Stimulated activated CD8-positive, alpha-beta memory T cell treated with anti-CD3 and anti-CD28 coated beads, Interleukin-4, amount 100 ng/mL, for 1 hour (primary cell): ENCODE measurements at places on chromosomes 7 and 10.

GRCh38 chr7:144158861-144159260 lies 24.4 kb upstream of the CTAGE4 start:
- no peak for DNase-seq

DNA sequence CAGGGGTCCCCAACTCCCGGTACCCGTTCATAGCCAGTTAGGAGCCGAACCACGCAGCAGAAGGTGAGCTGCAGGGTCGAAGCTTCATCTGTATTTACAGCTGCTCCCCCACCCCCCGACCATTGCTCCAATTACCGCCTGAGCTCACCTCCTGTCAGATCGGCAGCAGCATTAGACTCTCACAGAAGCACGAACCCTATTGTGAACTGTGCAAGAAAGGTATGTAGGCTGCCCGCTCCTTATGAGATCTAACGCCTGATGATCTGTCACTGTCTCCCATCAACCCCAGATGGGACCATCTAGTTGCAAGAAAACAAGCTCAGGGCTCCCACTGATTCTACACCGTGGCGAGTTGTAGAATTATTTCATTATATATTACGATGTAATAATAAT lies 14.6 kb upstream of the AZGP1 start:
- no peak for DNase-seq

GRCh38 chr10:60549686-60550085 lies 160.0 kb upstream of the ANK3 start:
- no peak for DNase-seq

DNA sequence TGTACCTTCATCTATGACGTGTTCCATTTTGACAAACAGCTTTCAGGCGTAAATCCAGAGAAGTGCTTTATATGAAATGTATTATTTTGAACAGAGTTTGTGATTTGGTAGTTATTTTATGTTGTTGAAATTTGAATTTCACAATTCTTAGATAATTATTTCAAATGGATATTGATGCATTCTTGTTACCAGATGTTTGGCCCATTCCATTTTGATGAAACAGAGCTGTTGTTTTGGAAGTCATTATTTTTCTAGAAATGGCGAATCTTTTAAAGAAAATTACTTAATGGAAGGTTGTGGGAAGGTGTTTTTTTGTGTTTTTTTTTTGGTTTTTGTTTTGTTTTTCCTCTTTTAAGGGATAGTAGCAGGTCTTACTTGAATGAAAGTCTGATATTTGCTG lies 2.4 kb downstream of the OTUD1 start:
- DNase-seq = no peak

GRCh38 chr10:110691139-110691538 lies 47.0 kb downstream of the RBM20 start:
- no peak for DNase-seq

DNA sequence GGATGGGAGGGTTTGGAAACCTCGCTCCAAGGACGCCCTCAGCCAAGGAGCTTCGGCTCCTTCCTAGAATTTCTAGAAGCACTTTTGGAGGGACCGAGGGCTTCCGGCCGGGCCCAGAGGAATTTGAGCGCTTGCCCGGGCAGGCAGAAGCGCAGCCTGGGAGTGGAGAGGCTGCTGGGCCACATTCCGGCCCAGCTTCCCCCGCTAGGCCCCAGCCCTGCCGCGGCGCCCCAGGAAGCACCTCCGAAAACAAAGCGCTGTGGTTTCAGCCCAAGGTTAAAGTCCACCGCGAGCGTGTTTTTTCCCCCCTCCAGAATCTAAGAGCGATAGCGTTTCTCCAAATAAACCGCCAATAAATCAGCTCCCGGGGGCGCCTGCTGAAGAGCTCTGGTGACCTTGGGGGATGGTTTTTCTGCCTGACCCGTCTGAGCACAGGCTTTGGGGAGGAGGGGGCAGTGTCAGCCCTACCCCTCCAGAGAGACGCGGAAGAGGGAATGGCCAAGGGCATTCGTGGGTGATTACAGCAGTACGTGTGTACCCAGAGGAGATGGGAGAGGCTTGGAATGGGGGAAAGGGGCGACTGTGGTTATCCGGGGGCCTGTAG lies 5.7 kb upstream of the TNRC18 start:
- DNase-seq = no peak

- no peak for DNase-seq
Observed at GRCh38 chr7:30091491-30091912, 43.3 kb upstream of the MTURN start.
